ENCODE measurements at places on chromosomes 11 and 22.

GRCh38 chr11:129223260-129223659 lies 31.1 kb upstream of the ARHGAP32 start:
- no peak for DNase-seq

GRCh38 chr11:126411971-126412381 lies 56.5 kb downstream of the ST3GAL4 start:
- DNase-seq, result no peak

GRCh38 chr11:128862908-128863660 lies 4.0 kb downstream of the KCNJ1 start:
- DNase-seq, result no peak

GRCh38 chr11:8720352-8720751 lies 37.8 kb downstream of the RPL27A start:
- no peak for DNase-seq

GRCh38 chr11:35105319-35106079 lies 33.5 kb upstream of the CD44 start:
- DNase-seq, result no peak

DNA sequence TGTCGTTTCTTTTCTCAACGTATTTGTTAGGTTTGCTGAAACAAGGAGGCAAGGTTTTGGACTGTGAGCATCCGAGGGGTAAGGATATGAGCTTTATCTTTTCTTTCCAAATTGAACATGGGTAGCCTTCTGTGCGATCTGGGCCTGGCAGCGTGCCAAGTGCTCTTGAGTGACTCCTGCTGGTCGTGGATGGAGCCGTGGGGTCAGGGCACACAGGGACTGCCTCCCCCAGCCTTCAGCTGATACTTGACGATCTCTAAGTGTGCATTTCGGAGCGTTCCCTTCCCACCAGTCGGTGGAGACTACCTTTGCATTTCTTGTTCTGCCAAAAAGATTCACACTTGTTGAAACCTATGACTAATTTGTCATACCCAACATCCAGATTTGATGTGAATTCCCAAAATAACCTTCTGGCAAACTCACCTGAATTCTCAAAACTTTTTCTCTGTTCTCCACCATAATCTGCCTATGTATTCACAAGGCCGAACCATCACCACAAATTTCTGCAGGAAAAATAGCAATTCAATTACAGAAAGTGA lies 40.1 kb upstream of the CLMP start:
- peak; percentile 66 for DNase-seq

DNA sequence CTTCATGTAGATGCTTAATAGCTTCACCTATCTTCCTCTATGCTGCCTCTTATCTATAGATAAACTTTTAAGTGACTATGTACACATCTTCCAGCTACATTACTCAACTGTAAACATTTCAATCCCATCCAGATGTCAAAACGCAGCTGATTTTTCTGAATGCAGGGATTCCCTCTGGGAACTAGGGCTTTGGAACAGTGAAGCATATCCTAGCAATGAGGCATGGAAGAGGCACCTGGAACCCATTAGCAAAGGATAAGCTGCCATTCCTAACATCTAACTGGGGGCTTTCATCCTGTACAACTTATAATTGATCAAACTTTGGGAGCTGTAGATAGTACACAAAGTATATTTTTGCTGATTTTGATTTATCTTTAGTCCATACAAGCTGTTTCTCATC lies 40.8 kb upstream of the OPCML start:
- no peak for DNase-seq

GRCh38 chr22:20545681-20546521 lies 38.5 kb downstream of the MED15 start:
- no peak for DNase-seq

DNA sequence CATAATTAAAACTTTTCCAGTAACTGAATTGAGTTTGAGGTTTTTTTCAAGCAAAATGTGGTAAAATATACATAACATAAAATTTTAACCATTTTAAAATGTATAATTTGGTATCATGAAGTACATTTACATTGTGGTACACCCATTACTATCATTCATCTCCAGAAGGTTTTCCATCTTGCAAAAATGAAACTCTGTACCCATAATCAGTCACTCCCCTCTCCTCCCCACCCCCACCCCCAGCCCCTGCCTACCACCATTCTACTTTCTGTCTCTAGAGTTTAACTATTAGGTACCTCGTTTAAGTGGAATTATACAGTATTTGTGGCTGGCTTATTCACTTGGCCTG lies 63.7 kb downstream of the MICAL2 start:
- DNase-seq, result no peak

DNA sequence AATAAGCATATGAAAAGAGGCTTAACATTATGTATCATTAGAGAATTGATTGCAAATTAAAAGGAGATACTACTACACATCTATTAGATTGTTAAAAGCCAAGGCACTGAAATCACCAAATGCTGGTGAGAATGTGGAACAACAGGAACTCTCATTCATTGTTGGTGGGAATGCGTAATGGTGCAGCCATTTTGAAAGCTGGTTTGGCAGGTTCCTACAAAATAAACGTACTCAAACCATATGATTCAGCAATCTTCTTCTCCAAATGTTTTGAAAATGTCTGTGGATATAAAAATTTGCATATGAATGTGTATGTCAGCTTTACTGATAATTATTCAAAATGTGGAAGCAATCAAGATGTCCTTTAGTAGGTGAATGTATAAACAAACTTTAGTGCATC lies 176.4 kb upstream of the PLET1 start:
- DNase-seq, result no peak

DNA sequence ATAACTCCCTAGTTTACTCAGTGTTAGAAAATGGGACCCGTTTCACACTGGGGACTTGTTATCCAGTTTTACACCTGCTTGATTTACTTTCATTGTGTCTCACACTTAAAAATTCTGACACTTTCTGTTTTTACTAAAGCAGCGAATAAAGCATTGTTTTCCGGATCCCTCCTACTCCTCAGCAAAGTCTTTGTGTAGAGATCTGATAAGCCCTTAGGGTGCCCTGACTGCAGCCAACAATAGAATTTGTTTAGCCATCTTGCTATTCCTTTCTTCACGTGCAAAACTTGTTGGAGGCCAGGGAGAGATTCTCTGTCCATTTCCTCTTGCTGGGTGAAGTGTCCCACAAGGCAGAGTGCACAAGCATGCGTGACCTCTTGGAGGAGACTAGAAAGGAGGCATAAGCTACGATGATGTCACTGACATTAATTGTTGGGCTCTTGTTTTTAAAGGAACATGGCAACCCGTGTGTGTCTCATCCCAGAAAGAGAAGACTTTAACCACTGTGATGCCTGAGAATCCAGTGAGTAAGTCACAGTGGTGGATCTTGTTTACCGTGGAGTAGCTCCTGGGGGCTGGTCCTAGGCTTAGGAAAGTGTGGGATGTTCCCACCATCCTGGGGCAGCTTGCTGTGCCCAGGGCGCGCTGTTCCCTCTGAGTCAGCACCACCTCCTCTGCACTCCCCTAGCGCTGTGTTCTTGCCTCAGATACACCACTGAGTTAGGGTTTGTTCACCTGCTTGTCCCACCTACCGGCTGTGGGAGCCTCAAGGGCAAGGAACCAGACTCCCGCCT lies 27.7 kb downstream of the MICAL2 start:
- DNase-seq, result peak; percentile 85

DNA sequence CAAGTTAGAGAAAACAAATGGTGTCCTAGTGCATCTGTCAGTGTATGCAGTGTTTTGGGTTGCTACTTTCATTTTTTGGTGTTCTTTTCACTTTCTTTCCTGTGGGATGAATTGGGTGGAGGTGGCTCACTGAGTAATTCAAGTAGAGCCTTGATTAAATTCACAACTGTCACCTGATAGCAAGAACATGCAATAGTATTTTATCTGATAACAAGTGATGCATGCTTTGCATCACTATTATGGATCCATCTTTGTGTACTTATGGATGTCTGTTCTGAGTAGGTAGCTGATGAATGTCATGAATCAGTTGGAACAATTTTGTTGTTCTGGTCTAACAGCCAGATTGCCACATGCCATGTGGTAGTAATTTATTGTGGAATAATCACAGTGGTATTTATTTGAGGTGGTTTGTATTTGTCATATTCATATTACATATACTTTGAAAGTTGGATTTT lies 87.5 kb downstream of the DDX10 start:
- DNase-seq, result no peak

DNA sequence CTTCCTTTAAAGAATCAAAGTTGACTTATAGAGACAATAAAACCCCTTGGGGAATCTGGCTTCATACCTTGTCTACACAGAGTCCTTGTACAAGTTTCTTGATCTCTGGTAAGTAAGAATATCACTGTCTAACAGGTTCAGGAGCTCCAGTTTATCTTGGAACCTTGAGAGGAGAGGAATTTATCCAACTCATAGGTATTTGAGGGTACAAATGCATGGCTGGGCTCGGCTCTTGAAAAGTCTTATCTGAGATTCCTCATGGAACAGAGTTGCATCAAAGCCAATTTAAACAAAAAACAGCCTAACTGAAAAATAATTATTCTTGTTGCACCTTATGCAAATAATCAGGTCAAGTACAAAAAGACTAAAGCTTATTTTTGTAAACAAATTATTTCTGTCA lies 33.4 kb downstream of the CARD18 start:
- DNase-seq, result no peak

- no peak for DNase-seq
Observed at GRCh38 chr11:125483592-125483991, 12.5 kb downstream of the FEZ1 start.

GRCh38 chr11:119723243-119723951 lies 5.6 kb downstream of the NECTIN1 start:
- DNase-seq, result no peak

All from uterus (tissue), 4 donors.